ENCODE measurements at places on chromosomes 7 and 10.

DNA sequence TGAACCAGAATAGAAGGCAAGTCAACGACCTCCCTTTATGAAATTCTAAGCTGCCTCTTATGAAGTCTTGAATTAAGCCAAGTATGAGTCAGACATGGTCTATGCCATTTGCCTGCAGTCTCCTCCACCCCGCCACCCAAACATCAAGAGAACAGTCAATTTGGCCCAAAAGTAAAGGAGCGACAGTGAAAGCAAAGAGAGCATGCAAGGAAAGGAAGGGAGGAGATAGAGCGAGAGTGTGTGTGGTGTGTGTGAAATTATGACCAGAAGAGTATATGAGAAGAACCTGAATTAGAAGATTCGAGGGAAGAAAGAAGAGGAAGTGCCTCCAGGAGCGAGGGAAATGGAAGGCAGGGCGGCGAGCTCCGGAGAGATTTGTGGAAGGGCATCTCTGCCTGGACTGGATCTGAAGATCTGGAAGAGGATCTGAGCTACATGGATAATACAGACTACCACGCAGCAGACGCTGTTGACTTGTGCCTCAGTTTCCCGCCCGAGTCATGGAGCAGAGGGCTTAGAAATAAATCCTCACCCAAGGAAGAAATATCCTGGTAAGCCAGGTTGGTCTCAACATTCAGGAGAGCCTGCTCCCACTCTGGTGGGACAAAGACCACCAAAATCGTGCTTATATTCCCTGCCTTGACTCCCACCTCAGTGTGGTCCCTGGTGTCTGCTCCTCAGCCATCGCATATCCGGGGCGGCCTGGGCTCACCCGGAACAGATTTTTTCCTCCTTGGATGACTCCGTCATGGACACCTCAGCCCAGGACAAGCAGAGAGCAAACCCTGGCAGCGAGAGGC is 459 bp downstream of the ZDHHC6 start:
- DNase-seq = no peak

GRCh38 chr7:151276666-151277590 is 28.4 kb upstream of the SMARCD3 start:
- peak; percentile 54 for DNase-seq

DNA sequence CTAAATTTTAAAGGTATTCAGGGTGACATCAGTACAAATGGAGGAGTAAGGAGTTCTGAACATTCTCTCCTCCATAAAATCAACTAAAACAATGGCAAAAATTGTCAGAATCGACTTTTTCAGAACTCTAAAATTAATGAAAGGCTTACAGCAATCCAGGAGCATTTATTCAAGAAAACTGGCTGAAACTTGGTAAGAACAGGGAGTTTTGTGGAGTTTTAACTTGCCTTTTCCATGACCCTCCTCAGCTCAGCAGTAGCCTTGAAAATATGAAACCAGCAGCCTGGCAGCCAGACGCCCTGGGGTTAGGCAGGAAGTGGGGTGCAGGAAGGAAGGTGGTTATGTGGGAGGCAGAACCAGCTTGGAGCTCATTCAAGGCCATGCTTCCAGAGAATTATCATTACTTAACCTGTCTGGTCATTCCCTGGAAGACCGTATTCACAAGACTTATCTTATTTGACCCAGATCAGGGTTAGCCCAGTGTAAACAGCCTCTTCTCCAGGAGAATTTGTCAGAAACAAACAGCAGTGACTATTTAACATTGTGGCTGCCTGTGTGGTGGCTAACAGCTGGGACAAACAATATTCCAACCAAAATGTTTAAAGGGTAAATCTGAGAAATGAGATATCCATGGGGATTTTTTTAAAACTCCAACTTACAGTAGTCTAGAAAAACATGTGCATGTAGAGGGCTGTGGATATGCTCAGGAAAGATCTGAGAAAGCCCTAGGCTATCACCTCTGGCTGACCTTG is 75.7 kb upstream of the MACROH2A2 start:
- no peak for DNase-seq

GRCh38 chr10:34655286-34656170 is 159.6 kb downstream of the PARD3 start:
- no peak for DNase-seq

DNA sequence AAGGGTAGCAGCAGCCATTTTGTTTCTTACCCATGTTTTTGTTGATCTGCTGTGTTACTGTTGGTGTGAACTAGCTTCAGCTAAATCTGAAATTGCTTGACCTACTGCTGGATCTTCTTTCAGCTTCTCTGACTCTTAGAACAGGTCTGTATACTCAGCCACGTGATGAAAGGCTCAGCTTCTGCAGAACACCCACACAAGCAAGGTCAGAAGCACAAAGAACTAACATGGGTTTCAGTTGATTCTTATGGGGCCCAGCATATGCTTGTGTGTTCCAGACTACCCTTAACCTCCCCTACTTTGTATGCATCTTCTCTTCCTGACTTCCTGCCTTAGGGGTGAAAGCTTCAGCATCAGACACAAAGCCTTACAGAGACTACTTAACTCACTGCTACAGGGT is 186.8 kb downstream of the HGF start:
- DNase-seq = no peak

DNA sequence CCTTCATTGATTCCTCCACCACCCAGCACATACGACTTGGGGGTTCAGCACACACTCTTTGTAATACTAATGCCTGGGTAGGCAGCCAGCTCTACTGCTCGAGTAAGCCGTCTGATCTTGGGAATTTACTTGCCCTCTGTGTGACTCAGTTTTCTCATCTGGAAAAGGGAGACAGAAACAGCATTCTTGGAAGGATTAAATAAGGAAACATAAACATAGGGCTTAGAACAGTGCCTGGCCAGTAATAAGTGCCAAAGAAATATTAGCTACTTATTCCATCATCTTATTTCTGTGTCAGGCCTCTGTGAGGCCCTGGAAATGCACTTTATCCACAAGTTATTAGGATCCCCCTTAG is 130.1 kb downstream of the TNS3 start:
- no peak for DNase-seq

DNA sequence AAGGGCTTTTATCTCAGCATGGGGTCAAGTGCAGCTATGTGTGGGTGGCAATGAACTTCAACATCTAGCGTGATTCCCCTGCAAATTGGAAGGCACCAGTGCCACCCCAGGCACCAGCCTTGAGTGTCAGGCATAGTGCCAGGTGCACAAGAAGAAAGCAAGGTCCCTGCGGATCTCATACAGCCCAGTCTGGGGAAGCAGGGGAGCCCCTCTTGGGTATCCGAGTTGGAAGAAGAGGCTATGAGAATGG is 269.0 kb downstream of the RPS24 start:
- DNase-seq = no peak

DNA sequence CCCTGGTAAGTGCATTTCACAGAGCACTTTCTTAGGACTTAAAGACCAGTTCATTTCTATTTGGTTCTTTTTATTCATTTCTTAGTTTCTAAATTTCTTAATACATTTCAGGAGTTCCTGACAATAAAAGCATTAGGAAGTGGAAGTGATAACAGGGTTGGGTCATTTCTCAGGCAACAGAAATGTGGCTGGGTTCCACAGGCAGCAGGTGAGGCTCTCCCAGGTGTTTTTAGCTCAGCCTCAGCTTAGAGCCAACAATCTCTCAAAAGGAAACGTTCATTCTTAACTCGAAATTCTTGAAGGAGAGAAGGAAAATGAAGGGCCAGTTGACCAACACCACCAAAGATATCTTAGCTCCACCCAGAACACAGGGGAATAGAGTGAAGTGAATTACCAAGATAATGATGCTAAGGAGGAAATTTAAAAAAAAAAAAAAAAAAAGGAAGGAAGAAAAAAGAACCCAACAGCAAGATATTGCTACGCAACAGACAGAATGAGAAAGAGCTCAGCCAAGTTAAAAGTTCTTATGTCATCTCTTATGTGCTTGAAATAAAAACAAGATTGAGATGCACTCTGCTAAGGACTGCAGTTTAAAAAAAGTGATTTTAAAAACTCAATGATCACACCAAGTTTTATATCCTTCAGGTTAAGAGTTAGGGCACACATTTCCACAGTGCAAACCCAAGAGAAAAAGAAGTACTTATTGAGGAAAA is 230.1 kb downstream of the GLI3 start:
- no peak for DNase-seq

GRCh38 chr7:71718563-71718962 is 586.6 kb downstream of the GALNT17 start:
- DNase-seq = no peak

GRCh38 chr10:84173501-84173929 is at the start of gene GPR15LG:
Gene GPR15LG (plus strand): TSS chr10:84173801. CDS start chr10:84173852, 51 bp downstream.
- DNase-seq = no peak

GRCh38 chr10:126264102-126265018 is 123.9 kb downstream of the ADAM12 start:
- DNase-seq = no peak

DNA sequence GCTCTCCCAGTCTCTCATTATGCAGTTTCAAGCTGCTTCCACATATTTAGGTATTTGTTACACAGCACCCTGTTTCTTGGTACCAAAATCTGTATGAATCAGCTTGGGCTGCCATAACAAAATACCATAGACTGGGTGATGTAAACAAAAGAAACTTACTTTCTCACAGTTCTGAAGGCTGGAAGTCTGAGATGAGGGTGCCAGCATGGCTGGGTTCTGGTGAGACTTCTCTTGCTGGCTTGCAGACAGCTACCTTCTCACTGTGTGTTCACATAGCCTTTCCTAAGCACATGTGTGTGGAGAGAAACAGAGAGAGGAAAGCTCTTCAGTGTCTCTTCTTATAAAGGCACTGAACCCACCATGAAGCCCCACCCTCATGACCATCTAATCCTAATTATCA is 15.7 kb upstream of the CBLL1 start:
- DNase-seq = no peak

- DNase-seq = no peak
Observed at GRCh38 chr7:28702171-28702570, 256.0 kb downstream of the TRIL start.

DNA sequence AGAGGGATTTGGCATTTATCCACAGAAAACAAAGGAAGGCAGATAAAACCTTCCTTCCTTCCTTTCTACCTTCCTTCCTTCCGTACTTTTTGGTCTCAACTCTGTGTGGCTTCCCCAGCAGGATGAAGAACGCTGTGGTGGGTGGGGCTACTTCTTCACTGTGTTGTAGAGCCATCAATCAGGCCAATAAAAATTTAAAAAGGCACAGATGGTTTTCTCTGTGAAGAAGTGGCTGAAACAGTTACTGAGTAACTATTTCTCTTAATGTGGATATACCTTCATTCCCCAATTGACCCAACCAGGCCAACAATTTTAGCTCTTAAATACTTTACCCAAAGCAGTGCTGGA is 75.8 kb downstream of the ZNF92 start:
- peak; percentile 21 for DNase-seq

Data from left cardiac atrium (tissue), 4 donors.